ENCODE measurements at places on chromosomes 6 and 20.

DNA sequence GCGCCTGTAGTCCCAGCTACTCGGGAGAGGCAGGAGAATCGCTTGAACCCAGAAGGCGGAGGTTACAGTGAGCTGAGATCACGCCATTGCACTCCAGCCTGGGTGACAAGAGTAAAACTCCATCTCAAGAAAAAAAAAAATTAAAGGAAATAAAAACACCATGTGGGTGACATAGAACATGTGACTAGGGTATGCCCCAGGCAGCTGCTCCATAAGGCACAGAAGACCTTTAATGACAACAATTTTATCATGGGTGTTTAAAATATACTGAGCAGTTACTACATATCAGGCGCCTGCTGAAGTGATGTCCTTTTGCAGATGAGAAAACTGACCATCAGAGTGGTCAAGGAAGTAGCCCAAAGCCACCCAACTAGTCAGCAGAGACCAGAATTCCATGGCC lies 8.0 kb downstream of the PEDS1 start:
- DNase-seq, result no peak

DNA sequence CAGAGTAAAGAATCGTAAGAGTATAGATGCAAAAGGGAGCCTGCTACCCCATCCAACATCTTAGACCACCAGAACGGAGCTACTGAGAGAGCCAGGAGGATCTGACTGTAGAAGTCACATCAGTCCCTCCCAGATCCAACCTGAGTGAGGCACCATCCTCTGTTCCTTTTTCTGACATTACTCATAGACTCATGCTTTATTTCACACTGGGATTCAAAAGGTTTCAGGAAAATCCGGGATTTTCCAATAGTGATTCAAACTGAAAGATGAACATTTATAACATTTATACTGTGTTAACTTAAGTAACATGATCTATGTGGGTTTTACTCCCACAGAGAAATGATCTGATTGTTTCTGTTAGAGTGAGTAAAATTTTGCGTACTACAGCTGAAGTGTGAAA lies 868.6 kb upstream of the GJE1 start:
- no peak for DNase-seq

GRCh38 chr6:129370268-129370916 lies 339.6 kb downstream of the ARHGAP18 start:
- peak; percentile 75 for DNase-seq

GRCh38 chr6:43833223-43833995 lies 63.4 kb downstream of the VEGFA start:
- no peak for DNase-seq

GRCh38 chr6:53311586-53311935 lies 37.2 kb downstream of the ELOVL5 start:
- no peak for DNase-seq
